Ureter (tissue), 1 donor: ENCODE measurements at places on chromosomes 11 and 22.

- DNase-seq = no peak
These were observed 899 bp upstream of the RAB30 start for GRCh38 chr11:83072350-83073242.

GRCh38 chr11:21794306-21794705 lies 398.6 kb upstream of the ANO5 start:
- no peak for DNase-seq

- peak; percentile 80 for DNase-seq
These were observed 851 bp downstream of the PTDSS2 start for GRCh38 chr11:450809-451451.

GRCh38 chr11:96065379-96065778 lies 141.5 kb upstream of the MTMR2 start:
- DNase-seq = no peak

- DNase-seq = no peak
These were observed 121.2 kb downstream of the SPATA19 start for GRCh38 chr11:133724116-133724515.

GRCh38 chr11:117647872-117648271 lies 149.1 kb downstream of the DSCAML1 start:
- no peak for DNase-seq

DNA sequence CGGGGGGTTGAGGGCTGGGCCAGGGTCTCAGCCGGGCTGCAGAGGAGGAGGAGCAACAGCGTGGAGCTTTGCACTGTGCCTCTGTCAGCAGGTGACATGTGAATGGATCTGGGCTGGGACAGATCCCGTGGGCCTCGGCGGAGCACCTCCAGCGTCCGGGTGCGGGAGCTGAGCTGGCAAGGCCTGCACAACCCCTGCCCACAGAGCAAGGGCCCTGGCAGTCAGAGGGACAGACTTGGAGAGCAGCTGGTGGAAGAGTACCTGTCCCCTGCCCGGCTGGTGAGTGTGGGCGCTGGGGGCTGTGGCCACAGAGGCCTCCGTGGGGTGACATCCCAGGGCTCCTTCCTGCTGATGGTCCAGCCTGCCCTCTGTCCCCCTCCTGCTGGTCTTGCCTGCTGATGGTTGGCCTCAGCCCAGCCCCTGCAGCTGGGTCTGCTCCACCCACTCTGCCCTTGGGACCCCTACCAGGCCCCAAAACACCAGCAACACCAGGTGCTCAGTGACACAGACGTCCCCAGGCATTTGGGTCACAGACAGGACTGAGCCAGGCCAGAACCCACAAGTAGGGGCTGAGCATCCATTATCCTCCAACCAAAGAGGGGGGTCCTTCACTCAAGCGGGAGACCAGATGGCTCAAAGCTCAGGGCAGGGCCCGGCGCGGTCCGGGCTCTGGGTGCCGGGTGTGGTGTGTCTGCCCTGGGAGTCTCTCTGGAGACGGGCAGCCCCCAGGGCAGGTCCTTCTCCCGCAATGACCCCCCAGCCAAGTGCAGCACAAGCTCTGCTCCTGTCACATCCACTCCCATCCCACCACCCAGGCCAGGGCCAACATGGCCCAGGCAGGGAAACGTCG lies 3.5 kb downstream of the LRRC56 start:
- peak; percentile 40 for DNase-seq

DNA sequence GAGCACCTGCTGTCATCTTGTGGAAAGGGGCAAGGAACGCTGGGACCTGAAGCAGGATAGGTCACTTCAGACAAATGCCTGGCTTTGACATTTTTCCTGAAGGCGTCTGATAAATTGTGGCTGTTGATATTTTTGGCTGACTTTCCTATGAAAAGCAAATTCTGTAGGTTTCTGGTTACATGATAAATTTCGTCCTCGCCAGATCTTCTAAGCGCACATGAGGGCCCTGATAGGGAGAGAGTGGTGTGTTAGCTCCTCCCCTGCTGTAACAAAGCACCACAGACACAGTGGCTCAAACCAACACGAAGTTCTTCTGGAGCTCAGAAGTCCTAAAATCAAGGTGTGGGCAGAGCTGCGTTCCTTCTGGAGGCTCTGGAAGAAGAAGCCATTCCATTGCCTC lies 19.6 kb downstream of the APOL4 start:
- no peak for DNase-seq

GRCh38 chr11:108824545-108824944 lies 159.7 kb downstream of the DDX10 start:
- DNase-seq = no peak

GRCh38 chr11:123344790-123345357 lies 85.2 kb upstream of the GRAMD1B start:
- no peak for DNase-seq

DNA sequence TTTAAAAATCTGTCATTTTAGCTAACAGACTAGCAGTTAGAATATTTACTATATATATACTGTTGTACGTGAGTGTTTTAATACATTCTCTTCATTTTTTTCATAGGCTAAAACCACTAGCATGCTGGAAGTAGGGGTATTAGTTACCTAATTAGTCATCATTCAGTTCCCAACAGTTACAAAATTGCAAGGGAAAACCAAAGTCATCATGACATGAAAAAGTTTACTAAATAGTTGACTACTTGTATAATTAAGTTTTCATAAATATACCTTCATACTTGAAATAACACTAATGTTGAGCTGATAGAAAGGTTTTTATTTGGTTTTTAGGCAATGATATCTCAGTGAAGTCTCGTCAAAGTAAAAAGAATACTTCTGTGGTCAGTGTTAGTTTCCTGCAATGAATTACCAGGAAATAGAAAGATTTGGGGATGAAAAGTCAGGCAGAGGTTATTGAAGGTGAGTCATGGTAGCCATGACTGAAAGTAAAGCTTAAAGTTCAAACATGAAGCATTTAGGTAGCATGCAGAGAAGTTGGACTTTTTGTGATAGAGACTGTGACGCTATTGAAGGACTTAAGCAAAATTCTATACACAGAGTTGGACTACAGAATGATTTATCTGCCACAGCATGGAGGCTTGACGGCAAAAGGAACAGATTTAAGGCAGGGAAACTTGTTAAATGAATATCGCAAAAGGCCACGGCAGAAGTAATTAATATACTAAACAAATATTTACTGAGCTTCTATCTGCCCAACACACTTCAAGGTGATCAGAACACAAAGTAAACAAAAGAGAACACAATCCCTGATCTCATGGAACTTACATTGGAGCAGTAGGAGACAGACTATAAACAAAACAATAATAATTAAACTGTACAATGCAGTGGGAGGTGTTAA lies 828.1 kb upstream of the FAT3 start:
- DNase-seq = no peak

DNA sequence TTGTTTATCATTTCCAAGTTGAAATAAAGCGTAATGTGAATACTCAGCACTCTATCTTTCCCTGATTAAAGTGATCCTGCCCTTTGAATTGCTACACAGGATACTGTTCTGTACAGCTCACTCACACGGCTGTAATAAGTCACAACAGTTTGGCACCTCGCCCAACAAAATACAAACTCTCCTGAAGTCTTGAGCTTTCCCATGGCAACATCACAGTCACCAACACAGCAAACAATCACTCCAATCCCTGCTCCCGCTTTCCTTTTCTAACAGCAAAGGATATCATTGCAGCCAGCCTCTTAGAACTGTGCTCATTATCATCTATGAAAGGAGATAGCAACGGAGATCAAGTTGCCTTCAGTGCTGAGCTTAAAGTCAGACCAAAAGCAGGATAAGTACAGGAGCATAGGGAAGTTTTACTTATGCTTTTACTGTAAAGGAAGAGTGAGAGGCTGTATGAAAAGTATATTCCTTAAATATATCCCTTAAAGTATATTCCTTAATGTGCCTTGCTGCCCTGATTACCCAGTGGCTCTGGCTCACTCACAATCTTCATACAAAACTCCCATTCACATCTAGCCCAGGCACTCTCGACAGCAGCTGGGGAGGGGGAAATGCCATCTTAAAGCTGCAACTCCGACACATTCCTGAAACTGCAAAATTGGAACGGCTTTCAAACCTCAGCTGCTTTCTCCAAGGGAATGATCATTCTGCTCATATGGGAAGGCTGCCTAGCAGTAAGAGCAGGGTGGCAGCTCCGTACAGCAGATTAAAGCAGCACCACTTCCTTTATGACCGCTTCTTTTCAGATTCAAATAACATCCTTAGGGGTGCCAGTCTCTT lies 35.8 kb downstream of the MAML2 start:
- peak; percentile 89 for DNase-seq

GRCh38 chr22:35544189-35544588 lies 3.6 kb downstream of the RASD2 start:
- DNase-seq = no peak

DNA sequence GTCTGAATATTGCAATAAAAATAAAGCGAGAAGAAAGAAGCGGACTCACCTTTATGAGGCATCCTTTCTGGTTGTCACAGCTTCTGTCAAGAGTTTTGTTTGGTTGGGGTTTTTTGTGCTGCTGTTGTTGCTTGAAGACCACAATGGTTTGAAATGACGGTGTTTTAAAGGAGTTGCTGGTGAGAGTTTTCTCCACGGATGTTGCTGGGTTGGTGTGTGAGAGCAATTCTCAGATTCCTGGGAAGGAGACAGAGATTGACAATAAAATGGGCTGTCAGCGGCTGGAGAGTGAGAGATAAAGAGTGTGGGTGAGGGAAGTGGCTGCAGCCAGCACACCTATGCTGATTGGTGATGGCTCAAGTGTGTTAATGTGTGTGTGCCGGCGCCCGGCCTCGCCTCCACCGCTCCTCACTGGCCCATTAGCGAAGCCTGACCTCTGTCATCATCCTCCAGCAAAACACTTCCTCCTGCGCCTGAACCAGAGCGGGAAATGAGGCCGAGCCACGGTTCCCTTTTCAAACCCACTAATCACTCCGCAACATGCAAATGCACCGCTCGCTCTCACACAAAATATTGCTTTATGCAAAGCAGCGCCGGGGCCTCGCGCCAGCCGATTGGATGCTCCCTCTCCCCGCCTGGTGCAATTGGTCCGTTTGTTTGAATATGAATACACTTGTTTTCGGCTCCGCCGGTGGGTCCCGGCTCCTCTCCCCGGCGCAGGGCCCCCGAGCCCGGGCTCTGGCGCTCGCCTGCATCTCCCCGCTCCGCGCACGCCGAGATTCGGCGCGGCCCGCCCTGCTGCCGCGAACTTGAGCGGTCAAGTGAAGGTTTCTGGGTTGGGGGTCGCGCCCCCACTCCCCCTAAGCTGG lies at the start of gene PAX6:
PAX6 (minus strand) TSS at position 544 of the 869 bp plus-strand sequence. CDS start 4,911 bp downstream, outside the sequence.
- DNase-seq = no peak

GRCh38 chr22:23519442-23520157 lies 60.5 kb downstream of the IGLL1 start:
- no peak for DNase-seq

GRCh38 chr11:67040147-67040546 lies 16.5 kb upstream of the RHOD start:
- no peak for DNase-seq
